DMS 273 treated with DMSO at 0.1 percent for 48 hours (cell line): ENCODE measurements at places on chromosomes 5 and 9.

DNA sequence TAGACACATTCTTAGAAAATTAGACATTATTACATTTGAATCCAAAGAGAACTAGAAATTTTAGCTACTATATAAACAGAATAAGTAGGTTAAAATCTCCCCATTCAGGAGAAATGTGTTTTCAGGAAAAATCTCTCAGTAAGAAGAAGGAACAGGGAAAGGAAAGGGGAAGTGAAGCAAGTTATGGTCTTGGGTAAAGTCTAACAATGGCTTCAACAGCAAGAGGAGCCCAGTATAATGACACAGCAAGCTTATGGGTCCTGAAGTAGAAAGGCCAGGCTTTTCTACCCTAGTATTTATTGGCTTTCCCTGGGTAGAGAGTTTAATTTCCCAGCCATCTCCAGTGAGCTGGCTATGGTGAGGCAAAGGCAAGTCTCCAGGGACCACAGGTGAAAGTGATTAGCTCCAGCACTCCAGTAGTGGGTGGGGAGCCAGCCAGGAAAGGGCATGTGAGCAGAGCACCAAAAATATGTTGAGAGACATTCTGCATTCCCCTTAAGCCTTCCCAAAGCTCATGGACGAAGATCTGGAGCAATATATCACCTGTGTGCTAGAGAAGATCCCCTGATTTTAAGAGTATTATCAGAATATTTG is 981.7 kb downstream of the NR2F1-AS1 start:
- DNase-seq: no peak

GRCh38 chr9:121098567-121099198 is 23.9 kb downstream of the CNTRL start:
- DNase-seq: no peak

DNA sequence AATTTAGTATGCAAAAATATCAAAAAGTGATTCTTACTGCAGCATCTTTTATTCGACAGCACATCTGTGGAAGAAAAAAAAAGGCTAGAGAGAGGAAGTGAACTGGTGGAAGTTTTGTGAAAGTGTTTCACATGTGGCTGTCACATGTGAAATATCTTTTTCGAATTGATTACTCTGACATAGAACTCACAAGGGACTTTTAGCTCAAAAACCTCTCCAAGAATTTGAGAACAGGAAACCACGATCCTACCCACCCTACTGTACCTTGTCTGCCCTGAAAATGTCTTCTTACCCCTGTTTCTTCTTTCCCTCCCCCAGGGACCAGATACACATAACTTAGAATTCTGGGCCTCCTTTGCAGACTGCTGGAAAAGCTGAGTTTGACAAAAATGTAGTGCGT is 106.5 kb upstream of the PRRC1 start:
- no peak for DNase-seq

DNA sequence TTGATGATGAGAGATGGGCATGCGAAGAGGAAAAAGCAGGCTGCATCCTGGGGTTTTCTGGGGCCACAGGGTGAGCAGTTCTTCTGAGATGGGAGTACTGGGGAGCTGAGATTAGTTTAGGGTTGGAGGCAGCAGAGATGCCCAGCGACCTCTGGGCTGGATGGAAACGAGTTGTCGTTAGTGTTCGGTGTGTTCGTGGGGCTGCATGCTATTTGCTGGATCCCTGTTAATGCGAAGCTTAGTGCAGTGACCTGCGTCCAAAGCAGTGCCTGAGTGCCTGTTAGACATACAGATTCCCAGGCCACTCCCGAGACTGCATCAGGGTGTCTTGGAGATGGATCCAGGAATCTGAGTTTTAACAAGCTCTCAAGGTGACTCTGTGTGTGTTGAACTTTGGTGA is 201.3 kb downstream of the CACNA1B start:
- DNase-seq: no peak

DNA sequence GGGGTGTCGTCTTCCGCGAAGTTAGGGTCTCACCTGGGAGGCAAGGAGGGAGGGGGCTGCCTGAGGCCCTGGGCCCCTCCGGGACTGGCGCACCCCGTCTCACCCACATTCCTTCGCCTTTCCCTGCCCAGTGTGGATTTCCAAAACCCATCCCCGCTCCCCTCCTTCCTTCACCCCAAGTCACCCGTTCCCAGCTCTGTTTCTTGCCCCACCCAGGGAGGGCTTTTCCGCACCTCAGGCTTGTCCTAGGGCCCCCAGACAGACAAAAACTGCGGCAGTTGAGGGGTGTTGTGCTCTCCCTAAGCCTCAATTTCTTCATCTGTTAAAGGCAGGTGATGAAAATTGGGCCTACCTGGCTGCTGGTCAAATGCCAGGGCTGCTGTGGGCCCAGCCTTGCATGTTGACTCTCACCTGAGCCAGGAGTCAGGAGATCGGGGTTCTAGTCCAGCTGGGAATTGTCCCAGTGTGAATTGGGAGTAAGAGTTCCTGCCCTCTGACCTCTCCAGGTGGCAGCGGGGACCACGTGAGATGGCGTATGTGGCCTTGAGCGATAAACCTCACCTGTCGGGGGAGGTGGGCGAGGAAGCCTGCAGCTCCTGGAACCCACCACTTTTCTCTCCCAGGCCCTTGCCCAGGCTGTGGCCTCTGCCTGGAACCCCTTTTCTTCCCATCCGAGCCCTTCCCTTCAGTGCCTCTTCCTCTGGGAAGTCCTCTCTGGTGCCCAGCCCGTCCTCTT is 143.4 kb upstream of the IER5L start:
- DNase-seq: no peak

DNA sequence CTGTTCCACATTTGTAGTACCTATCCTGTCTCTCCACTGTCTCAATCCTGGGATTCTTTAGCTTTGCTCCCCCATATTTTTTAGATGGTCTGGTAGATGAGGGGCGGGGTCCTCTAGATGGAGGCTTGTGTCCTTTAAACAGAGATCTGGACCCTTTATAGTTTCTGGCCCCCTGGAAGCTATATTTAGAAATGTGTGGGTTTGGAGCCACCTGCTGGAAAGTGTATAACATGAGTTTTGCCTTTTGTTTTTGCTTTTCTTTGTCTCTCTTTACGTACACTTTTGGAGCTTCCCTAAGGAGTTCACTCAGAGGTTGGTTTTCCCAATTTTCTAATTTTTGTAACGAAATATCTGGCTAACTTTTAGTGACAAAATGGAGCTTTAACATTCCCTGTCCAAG is 110.7 kb downstream of the CFAP95 start:
- DNase-seq: no peak

- DNase-seq: no peak
Measured at GRCh38 chr5:74199005-74199404, 441.5 kb downstream of the ENC1 start.

DNA sequence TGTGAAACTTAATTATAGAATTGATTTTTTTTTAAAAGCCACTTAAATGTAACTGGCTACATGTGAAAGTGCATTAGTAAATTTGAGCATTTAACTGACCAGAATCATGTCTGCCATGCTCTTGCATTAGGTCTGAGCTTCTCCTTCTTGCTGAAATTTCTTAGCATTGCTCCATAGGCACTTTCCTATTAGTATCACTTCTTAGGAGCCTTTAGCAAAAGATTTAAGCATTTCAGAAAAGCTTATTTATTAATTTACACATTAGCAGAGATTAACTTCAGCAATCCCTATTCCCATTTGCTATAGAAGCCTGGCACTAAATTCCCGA is 211.0 kb downstream of the SNX18 start:
- DNase-seq: no peak

GRCh38 chr5:17670353-17670752 is 36.1 kb downstream of the TAF11L14 start:
- no peak for DNase-seq

GRCh38 chr5:143054480-143054941 is 284.3 kb downstream of the ARHGAP26 start:
- no peak for DNase-seq

DNA sequence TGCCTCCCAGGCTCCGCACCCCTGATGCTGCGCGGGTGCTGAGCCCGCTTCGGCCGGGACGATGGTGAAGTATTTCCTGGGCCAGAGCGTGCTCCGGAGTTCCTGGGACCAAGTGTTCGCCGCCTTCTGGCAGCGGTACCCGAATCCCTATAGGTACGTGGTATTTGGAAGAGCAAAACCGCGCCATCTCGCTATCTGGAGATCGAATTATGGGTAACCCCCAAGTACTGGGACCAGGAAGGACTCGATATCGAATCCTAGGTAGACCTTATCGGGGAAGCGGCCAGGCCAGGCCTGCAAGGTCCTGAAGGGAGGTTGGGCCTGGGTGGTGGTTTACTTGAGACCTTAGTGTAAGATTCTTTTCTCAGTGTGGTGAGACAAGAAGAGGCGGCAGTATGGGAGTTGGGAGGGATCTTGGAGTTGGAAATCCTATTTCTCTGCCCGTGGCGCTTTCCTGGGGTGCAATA is 359 bp downstream of the PRELID1 start:
- no peak for DNase-seq

- DNase-seq: no peak
Measured at GRCh38 chr5:168464641-168465040, 21.6 kb upstream of the RARS1 start.
